CD14-positive monocyte (primary cell): ENCODE measurements at places on chromosomes 12 and 14.

DNA sequence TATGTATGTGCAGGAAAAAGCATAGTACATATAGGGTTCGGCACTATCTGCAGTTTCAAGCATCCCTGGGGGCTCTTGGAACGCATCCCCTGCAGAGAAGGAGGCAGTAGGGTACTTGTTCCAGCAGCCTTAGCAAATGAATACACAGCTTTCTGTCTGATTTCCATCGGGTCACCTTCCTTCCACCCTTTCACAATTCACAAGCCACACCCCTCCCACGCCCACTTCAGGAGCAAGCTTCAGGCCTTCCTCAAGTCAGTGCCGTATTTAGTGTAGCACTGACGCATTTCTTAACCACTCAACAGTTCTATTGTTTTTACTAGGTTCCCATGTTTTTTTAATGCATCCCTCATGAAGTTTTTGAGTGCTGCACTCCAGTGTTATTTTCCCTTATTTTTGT is 64.2 kb downstream of the CLMN start:
- DNase-seq = peak; percentile 65

DNA sequence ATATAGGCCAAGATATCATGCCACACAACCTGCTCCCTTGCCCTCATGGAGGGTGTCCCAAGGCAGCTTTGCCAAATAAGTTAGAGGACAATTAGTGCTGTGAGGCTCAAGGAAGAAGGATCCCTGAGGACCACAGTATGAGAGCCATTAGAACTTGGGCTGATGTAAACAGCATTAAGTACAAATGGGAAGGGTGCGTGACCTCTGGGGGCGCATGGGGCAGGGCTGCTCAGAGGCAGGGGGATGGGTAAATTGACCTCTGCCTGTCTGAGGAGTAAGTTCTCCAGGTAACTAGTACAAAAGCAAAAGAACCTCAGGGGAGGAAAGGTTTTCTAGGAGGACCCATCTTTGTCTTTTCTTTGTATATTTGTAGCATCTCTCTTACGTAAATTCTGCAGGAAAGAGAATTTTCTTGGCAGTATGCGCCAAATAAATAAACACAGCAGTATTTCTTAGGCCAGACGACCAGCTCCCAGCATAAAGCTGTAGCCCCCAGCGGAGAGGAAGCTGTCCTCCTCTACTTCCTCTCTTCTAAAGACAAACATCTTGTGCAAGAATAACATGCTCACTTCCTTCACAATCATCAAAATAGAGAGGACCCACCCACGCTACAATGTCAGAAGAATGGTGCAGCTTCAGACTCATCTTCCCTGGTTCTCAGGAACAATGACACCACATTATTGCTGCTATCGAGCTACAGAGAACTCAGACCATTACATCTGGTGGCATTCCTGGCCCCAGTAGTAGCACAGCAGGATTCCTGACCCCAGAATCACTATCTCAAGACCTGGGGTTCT is 16.4 kb upstream of the VWF start:
- DNase-seq = peak; percentile 97

DNA sequence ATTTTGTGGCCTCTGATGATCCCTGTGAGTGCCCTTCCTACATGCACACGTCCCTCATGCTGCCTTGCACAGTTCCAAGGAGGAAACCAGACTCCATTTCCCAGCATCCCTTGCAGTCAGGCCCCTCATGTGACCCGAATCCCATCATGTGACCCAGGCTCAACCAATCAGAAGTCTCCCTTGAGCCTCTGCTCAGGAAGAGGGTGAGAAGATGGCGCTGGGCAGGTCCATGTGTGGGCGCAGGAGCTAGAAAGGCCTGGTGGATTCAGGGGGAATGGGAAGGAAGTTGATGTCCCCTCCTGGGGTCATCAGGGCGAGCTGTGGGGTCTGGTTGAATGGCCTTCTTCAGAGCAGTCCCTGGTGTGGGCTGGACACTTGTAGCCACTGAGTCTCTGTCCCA is 240.5 kb downstream of the ADGRD1 start:
- DNase-seq = no peak

- DNase-seq = no peak
Observed at GRCh38 chr12:52673713-52674432, 6.3 kb downstream of the KRT1 start.
